ENCODE measurements at places on chromosomes 6 and 20.
A peak's percentile ranks its signal among the peaks of the same experiment; 100 is the strongest.

DNA sequence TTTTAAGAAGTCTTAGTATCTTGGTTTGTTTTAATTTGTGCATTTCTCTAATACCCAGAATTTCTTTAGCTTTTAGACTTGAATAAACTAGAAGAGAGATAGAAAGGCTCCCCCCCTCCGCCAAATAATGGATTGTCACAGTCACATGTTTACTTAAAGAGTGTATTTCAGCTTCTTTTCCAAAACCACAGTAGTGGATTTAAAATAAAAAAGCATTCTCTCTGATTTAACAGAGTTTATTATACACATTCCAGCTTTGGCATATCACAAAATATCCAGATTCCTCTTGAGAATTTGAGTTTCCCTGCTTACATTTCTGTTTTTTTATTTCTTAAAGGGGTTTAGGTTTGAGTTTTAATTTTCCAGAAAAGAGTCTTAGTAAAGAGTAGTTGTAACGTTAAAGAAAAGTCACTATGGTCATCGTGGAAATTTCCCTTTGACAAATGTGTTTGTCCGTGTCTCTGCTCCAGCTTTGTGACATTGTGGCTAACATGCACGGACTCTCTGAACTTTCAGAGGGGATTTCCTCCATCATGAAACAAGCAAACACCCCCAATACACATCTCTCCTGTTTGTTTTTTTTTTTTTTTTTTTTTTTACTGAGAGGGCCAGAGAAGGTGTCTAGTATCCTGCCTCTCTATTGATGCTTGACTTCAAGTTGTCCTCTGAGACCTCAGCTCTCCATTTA lies 113.5 kb upstream of the SUPT3H start:
- DNase-seq, result no peak

DNA sequence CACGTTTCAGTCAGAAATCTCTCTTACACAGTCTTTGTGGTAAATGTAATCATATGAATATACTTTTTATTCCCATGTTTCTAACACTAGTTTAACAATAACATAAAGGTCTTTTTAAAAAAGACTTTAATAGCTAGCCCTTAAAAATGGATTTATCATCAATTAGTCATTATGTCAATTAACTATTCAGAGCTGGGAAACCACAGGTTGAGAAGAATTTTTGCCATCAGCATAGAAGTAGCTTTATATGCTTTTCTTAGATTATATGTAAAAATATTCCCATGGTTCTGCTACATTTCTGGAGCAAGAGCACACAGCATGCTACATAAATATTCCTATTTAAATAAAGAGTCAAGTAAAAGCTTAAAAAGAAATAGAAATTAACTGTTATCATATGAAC lies 35.5 kb downstream of the ASCC3 start:
- no peak for DNase-seq

GRCh38 chr20:40232273-40232672 lies 456.8 kb downstream of the MAFB start:
- no peak for DNase-seq

DNA sequence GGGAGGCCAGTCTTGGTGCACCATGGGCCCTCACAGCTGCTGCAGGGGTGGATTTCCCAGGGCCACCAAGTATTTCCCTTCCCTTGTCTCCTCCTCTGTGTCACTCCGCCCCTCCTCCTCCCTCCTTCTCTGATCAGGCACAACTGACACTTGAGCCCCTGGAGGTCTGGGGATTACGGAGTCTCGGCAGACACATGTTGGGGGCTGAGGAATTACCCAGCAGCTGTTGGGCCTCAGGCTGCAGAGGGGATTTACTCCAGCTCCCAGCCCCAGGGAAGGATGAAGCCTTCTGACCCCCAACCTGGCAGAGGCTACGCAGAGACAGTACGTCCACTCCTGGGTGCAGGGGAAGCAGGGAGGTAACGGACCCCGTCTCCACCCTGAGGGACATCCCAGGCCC lies 420.5 kb upstream of the SULF2 start:
- DNase-seq, result no peak

DNA sequence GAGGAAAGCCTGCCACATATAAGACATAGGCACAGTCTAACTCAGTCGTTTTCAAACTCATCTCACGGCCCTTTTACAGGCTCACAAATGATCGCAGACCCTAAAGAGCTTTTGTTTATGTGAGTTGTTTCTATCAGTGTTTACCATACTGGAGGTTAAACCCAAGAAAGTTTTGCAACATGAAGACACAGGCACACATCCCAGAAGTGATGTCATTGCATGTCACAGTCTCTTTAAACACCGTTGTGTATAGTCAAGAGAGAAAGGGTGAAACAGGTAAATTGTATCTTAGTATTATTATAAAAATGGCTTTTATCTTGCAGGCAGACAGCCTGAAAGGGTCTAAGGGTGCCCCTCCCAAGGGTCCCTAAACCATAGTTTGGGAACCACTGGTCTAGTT lies 96.7 kb downstream of the BACH2 start:
- DNase-seq, result no peak

GRCh38 chr6:6655805-6656251 lies 67.3 kb downstream of the LY86 start:
- no peak for DNase-seq

DNA sequence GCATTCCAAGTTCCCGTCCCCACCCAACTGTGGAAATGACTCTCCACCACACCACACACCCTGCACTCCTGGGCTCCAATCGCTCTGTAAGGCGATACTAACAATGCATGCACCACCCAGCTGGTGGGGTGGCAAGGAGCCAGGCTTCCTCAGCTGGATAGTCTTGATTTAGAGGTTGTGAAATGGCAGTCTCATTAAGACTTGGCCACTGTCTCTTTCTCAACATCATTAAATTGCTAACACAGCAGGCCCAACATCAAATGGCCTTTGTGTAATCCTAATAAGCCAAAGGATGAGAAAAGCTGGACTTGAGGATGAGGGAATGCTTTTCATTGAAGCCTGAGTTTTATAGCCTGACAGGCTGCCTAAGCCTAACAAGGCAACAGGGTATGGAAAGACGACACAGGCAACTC lies 223.7 kb downstream of the GMDS start:
- DNase-seq, result no peak

- no peak for DNase-seq
Observed at GRCh38 chr6:12404651-12405050, 114.5 kb downstream of the EDN1 start.

GRCh38 chr20:14406495-14406894 lies 69.1 kb upstream of the FLRT3 start:
- DNase-seq, result no peak

- DNase-seq, result no peak
Observed at GRCh38 chr6:132687306-132687705, 26.5 kb downstream of the VNN1 start.

GRCh38 chr6:162032620-162033019 lies 694.9 kb downstream of the PRKN start:
- no peak for DNase-seq

DNA sequence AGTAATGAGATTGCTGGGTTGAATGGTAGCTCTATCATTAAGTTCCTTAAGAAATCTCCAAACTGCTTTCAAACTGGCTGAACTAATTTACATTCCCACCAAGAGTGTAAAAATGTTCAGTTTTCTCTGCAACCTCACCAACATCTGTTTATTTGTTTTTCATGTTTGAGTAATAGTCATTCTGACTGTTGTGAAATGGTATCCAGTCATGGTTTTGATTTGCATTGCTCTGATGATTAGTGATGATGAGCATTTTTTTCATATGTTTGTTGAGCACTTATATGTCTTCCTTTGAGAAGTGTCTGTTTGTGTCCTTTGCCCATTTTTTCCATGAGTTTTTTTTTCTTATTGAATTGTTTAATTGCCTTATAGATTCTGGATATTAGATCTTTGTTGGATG lies 24.9 kb downstream of the DEFB125 start:
- DNase-seq, result no peak

DNA sequence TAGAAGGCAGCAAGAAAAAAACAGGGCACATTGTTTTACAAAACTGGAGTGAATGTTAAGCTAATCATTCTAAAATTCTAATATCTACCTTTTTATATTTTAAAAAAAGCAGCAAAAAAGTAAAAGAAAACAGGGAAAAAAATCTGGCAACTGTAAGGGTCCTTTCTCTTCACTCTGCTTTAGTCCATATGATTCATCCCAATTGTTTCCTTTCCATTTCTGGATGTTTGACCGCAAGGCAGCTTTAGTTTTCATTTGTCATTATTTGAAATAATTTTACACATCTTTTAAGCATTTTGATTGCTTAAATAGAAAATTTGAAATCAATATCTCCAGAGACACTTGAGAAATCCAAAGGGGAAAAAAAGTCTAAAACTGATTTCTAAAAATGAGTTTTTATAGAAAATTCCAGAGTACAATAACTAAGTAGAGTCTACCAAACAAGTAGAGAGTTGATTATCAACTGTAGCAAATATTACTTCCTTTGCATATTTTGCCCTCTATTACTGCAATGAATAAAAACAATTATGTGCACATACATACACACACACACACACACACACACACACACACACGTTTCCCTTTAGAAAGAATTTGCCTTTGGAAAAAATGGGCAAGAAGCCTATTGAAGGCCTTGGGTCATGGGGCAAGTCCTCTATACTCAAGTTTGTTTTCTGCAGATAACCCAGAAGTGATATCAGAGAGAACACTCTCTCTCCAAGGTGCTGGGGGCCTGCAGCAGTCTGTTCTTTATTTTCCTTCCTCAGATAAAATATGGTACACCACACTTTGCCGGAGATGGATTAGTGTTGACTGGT lies 259.7 kb downstream of the HACE1 start:
- DNase-seq, result no peak

DNA sequence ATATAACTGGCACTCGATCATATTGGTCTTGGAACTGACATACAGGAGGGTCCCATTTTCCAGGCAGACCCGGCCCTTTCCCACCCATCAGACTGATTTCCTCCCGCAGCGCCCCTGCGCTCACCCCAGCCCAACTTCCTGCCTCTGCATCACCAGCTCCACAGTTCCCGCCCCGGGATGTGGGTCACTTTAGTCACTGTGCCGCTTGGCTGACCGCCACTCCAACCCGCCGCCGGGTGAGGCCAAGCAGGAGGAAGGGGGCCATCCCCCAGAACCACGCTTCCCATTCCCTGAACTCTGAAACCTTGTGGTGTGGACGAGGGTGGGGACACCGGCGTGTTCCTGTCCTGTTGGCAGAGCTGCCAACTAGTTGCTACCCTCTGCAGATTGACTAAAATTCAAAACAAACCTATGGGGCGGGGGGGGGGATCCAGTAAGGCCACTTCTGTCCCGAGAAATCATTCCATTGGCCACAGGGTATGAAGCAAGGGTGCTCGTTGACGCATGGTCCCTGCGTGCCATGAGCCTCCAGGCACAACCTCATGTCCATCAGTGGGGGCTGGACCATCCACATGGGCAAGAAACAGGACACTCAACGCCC lies 12.3 kb downstream of the TGM2 start:
- peak; percentile 70 for DNase-seq

DNA sequence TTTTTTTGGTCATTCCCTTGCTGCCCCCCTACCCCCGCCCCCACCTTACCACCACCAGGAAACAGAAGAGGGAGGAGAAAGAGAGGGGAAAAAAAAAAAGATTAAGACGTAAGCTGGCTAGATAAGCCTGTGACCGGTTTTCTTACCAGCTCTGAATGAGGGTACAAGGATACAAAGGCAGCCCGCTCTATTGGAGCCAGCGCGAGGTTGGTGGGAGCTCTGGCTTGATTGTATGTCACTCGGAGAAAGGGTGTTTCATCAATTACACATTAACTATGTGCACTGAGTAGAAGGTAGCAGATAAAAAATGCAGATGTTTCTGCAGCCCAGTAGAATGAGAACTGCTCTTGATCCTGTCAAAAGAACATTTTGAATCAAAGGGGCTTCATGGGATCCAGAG lies 28.6 kb upstream of the OLIG3 start:
- no peak for DNase-seq

- no peak for DNase-seq
Observed at GRCh38 chr6:166058064-166058739, 109.4 kb downstream of the TBXT start.

DNA sequence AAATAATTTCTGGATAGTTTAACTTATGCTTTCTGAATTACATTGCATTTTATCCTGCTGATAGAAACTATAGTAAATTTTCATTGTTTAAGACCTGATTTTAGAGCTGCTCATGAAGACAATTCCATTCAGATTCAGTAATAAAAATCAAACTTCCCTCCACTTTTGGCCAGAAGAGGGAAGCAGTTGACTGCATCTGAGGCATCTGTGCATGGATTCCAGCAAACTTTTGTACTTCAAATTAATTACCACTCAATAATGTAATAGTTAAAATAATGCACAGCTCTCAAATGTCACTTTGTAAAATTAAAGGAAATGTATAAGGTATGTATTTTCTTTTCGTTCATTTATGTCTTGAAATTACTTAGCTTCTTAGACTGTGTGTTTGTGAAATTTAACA lies 64.2 kb upstream of the SLC35B3 start:
- DNase-seq, result no peak

GRCh38 chr20:48740292-48740649 lies 87.5 kb downstream of the PREX1 start:
- no peak for DNase-seq

- DNase-seq, result no peak
Observed at GRCh38 chr20:25318471-25319240, 70.8 kb downstream of the PYGB start.

DNA sequence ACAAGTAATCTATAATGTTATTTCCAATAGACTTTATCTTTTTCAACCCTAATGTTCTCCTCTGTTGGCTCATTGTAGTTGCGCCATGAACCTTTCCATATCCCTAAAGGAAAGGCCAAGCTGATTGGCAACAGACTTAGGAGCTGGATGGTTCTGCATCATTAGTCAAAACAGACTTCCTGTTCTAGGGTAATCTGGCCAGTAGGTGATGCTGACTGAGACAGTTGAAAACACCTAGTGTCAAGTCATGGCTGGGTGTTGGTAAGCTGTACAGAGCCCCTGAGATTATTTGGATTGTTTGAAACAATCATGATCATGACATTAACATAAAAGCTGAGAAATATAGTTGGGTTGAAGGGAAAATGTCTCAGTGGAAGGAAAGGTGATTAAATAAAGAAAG lies 231.4 kb downstream of the PHACTR1 start:
- no peak for DNase-seq

GRCh38 chr20:62726716-62727583 lies 18.3 kb downstream of the NTSR1 start:
- no peak for DNase-seq

DNA sequence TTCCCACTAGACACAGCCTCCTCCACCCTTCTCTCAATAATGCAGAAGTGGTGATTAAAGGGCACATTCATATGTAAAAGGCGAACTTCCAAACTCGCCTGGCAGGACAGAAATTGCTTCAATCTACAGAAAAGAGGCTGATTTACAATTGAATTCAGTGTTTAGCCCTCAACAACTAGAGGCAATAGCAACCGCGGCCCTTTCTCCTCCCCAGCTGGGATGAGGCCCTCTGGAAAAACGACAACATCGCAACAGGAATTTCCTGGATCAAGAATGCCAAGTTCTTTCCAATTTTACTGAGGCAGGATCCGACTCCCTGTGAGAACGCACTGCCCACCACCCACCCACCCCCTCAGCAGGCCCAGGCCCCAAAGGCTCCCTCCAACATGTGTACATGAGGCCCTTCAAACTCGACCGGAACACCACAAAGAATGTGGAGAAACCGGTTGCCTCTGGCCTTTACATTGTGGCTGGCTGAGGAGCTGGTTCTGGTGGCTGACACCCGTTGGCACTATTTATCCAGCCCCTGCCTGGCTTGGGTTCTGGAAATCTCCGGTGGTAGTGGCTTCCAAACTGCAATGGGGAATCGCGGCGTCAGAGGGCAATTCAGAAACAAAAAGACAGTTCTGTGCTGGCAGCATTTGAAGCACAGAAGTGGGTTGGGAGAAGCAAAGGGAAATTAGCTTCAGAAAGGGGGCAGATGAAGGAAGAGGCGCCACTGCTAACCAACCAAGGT lies 36.8 kb downstream of the ZMYND8 start:
- DNase-seq, result no peak

GRCh38 chr6:1067346-1067745 lies 244.6 kb upstream of the FOXQ1 start:
- no peak for DNase-seq
